ENCODE measurements at places on chromosomes 7 and 10.

DNA sequence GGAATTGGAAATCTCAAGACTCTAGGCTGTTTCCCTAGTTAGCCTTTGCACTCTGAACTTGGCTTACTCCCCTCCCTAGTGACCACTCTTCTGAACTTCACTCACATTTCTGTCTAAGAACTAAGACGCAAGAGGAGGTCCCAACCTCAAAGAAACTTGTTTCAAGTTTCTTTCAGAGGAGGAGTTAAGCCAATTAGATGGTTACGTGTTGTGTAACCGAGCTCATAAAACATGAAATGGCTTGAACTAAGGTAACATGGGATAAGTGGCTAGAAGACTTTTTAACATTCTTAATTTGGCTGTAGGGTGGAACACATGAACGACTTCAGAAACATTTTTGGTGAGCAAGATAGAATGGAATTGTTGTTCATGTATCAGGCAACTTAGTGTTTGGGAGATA, 39.5 kb upstream of the SEC61G start:
- DNase-seq, result no peak

DNA sequence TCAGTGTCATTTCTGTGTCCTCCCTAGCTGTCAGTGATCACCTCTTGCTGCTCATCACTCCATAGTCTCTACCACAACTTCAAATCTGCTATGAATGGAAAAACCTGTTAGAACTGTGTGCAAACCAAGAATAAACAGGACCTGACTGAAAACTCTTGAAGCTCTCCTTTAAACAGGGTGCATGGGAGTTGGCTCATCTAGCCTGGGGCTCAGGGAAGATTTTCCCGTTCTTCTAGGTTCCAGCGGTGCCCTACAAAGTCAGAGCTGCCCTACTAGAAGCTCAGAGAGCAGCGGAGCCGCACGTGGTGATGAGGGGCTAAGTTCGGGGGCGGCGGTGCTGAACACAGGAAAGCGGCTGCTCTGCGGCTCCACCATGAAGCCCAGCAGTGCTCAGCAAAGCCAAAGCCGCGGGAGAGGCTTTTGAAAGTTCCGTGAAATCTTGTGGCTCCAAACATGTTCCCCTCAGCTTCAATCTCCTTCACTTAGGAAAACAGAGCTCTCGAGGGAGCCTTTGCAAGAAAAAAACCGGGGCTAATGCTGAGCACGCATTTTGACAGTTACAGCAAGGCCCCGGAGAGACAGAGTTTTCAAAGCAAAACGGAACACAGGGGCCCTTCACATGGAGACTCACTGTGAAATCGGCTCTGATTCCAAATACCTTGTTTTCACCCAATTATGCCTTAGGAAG, 30.5 kb downstream of the RGS10 start:
- no peak for DNase-seq

- DNase-seq, result no peak
Measured at GRCh38 chr10:119903946-119904666, 11.6 kb downstream of the SEC23IP start.

DNA sequence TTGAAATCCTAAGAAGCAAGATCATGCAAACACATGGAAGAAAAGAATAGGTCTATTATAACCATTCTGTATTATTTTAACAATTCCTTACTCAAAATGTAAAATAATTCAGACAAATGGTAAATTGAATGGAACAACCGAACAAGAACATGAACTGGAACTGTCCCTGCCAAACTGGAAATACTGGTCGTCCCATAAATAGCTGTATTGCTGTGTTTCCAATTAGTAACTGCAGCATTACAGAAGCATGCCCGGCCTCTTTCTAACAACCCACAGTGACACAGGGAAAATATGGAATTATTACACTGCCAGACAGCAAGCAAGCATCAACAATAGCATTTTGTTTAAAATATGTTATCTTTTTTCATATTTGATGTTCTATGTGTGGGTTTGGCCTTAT, 1138.5 kb upstream of the PHF14 start:
- DNase-seq, result no peak

GRCh38 chr7:141709318-141709717, 1.2 kb downstream of the WEE2 start:
- DNase-seq, result no peak

- no peak for DNase-seq
Measured at GRCh38 chr10:100038561-100039071, 28.9 kb upstream of the DNMBP start.

DNA sequence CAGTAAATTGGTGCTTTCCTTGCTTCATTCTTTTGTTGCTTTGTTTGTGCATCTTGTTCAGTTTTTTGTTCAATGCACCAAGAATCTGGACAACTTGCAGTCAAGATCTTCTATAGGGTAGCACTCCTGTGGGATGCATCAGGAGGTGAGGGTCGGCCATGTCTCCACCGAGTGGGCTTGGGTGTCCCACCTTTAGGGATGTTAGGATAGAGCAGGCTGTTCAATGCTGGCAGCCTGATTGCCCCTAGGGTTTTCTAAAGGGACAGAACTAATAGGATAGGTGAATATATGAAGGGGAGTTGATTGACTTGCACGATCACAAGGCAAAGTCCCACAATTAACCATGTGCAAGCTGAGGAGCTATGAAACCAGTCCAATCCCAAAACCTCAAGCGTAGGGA, 109.9 kb downstream of the GLRX3 start:
- no peak for DNase-seq

DNA sequence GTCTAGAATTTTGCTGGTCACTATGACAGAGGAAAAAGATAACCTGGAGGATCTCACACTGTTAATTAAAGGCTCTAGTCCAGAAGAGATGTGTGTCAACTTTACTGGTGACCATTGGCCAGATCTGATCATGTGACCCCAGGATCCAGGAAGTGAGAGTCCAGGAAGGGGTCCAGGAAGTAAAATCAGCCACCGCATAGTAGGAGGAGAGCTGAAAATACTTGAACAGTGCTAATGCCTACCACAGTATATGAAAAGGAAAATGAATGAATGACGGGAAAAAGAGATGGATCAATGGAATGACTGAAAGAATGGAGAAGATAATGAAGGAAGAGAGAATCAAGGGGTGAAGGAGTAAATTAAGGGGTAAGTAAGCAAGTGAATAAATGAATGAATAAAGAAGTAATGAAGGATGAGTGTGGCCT, 415.3 kb downstream of the RPS24 start:
- no peak for DNase-seq

GRCh38 chr7:115340828-115341227, 418.9 kb downstream of the MDFIC start:
- peak; percentile 47 for DNase-seq

GRCh38 chr10:16662923-16663322, 141.2 kb upstream of the C1QL3 start:
- no peak for DNase-seq

- DNase-seq, result no peak
Measured at GRCh38 chr7:30660331-30661255, 21.7 kb downstream of the CRHR2 start.

- DNase-seq, result no peak
Measured at GRCh38 chr10:51217505-51217904, 143.2 kb downstream of the PRKG1 start.

DNA sequence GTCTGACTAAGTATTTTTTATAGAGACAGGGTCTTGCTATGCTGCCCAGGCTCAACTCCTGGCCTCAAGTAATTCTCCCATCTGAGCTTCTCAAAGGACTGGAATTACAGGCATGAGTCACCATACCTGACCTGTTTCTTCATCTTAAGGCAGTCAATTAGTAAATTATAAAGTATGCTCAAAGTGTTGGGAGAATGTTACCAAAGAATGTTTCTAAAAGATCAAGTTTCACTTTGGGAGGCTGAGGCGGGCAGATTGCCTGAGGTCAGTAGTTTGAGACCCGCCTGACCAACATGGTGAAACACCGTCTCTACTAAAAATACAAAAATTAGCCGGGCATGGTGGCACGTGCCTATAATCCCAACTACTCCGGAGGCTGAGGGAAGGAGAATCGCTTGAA, 117.0 kb downstream of the ALOX5 start:
- DNase-seq, result no peak

DNA sequence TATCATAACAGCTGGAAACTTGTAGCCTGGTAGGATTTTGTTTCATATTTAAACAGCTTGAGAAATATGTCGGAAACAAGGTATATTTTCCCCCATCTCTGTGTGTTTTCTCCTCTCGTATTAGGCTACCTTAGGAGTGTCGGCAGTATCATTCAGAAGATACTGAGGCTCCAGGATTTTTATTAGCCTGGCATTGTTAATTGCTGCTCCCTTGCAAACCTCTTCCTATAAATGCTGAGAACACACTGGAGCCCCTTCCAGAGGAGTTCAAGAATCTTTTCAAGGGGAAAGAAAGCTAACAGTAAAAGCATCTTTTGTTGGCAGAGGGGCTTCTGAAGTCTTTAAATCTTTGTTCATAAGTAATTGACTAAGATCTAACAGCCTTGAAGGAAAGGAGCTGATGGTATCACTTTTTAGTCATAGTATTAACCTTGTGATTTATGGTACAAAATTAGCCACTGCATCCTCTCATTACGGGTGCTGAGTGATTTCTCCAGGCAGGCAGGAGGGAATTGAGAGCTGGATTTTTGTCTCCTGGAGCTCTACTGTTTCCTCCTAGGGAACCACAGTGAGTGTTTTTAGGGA, 998.7 kb downstream of the LRMDA start:
- DNase-seq, result peak; percentile 4

GRCh38 chr7:75711656-75712514, 26.9 kb downstream of the HIP1 start:
- DNase-seq, result peak; percentile 59

DNA sequence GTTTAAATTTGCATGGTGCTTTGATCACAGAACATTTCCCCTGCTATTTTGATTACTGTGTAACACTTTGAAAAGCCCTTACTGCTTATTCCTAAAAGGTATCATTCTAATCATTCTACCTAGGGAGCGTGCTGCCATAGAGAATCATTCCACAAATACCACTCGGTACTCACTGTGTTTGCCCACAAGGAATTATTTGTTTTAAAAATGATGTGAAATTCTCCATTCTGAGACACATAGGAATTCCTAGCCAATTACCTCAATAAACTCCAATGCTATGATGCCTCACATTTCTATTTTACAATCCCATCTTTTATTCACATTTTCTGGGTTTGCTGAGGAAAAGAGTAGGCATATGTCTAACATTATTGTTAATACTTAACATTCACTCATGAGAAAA, 16.2 kb upstream of the TES start:
- no peak for DNase-seq

DNA sequence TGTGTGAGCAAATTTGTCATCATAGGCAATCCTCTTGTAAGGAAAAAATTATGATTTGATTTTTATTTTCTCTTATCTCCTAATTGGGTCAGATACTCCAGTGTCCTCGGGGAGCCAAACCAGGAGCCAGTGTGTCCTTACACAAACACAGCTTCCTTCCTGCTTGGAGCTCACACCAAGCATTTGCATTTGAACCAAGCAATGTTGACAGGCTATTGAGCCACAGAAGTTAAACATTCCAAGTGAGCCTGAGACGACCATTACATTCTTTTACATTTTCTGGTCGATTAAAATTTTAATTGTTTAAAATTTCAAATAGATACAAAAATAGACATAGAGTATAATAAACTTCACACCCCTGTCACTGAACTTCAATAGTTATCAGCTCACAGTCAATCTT, 194.8 kb downstream of the CFTR start:
- DNase-seq, result no peak
